ENCODE measurements at places on chromosomes 3 and 15.

DNA sequence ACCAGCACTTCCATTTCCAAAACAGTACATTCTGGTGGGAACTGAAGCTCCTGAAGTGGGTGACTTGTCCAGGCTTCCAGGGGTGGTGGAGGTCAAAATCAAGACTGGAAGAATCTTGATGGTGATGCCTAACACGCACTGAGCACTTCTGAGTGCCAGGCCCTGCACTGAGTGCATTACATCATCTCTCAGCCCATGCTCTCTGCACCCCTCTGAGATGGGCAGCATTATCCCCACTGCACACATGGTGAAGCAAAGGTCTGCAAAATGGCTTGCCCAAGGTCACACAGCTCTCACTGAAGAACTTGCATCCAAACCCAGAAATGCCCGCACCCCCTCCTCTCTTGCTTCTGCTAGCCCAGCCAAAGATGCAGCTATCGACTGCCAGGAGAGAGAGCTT lies 36.9 kb downstream of the NTRK3 start:
- no peak for DNase-seq

GRCh38 chr3:60536420-60536819 lies 714.8 kb downstream of the FHIT start:
- DNase-seq = no peak

- no peak for DNase-seq
These were observed 66.3 kb downstream of the GTPBP8 start for GRCh38 chr3:113057117-113057516.

GRCh38 chr3:107062787-107063186 lies 314.5 kb upstream of the CCDC54 start:
- peak; percentile 51 for DNase-seq

DNA sequence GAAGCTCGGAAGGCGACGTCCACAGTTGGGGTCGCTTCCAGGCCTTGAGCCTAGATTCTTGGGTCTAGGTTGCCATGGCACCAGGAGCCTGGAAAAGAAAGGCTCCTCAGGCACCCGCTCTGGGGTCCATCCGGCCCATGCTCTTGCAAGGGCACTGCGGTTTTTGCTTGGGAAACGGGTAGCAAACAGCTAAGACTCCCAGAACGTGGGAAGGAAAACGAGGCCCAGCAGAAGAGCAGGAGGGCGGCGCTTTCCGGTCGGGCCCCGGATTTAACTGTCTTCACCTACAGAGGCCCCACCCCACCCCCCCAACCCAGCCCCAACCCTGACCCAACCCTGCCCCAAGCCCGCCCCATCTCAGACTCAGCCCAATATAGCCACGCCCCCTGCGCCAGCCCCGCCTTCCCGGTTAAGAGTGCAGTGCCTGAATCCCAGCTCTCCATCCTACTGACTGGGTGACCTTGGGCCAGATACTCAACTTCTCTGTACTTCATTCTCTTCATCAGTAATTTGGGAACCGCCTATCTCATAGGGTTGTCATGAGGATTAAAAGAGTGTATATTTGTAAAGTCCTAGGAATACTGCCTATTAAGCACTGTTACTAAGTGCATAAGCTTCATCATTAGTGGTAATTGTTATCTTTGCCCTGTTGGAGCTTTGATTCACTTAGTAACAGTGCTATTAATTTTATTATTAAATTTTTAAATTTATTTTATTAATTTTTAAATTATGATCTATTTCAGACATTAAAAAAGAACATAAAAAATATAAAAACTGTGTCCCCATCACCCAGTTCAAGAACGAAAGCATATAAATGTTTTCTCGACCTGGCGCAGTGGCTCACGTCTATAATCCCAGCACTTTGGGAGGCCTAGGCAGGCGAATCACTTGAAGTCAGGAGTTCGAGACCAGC lies 28.4 kb upstream of the SMAD6 start:
- peak; percentile 49 for DNase-seq

- DNase-seq = peak; percentile 31
These were observed 7.8 kb downstream of the DCBLD2 start for GRCh38 chr3:98893740-98894139.

GRCh38 chr3:18439281-18439680 lies 14.1 kb upstream of the SATB1 start:
- no peak for DNase-seq

- no peak for DNase-seq
These were observed 270.9 kb downstream of the ERC2 start for GRCh38 chr3:56197259-56197965.

- no peak for DNase-seq
These were observed 33.6 kb downstream of the AKAP13 start for GRCh38 chr15:85414037-85414436.

GRCh38 chr15:89445518-89445917 lies 50.9 kb downstream of the RHCG start:
- DNase-seq = no peak

- no peak for DNase-seq
These were observed 15.2 kb downstream of the EFCC1 start for GRCh38 chr3:129016356-129016719.

- DNase-seq = no peak
These were observed 734.5 kb downstream of the ZPLD1 start for GRCh38 chr3:103169289-103169688.

- DNase-seq = no peak
These were observed 4.5 kb upstream of the ST6GAL1 start for GRCh38 chr3:186925826-186926225.

DNA sequence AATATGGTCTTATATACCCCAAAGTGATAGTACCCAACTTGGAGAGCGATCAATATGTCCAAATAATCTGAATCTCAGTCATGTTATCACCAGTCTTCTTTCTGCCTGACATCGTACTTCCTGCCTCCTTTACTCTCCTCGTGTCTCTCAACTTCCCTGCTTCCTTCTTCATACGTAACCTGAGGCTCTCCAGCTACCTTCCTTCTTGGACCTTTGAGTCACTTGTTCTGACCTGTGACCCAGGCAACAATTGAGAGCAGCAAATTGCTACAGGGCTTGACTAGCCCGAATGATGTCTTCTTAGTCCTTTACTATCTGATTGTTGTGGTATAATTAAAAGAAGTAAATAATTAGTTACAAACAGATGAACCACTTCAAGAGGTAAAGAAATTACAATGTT lies 145.9 kb upstream of the MBNL1 start:
- no peak for DNase-seq

DNA sequence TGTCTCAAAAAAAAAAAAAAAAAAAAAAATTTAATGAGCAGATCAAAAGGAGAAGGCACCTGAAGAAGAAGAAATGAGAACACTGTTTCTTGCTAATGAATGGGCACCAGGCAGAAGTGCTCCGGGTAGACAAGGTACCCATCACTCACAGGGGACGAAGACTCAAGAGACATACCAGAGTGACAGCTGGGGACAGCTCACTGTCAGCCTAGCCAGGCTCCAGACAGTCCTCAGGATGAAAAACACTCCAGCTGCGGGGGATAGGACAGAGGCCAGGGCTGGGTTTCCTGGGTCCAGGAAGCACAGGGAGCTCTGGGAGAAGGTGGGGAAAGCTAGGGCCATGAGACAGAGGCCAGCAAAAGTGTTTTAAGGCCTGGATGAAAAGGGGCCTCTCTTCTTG lies 48.5 kb upstream of the PARL start:
- no peak for DNase-seq

DNA sequence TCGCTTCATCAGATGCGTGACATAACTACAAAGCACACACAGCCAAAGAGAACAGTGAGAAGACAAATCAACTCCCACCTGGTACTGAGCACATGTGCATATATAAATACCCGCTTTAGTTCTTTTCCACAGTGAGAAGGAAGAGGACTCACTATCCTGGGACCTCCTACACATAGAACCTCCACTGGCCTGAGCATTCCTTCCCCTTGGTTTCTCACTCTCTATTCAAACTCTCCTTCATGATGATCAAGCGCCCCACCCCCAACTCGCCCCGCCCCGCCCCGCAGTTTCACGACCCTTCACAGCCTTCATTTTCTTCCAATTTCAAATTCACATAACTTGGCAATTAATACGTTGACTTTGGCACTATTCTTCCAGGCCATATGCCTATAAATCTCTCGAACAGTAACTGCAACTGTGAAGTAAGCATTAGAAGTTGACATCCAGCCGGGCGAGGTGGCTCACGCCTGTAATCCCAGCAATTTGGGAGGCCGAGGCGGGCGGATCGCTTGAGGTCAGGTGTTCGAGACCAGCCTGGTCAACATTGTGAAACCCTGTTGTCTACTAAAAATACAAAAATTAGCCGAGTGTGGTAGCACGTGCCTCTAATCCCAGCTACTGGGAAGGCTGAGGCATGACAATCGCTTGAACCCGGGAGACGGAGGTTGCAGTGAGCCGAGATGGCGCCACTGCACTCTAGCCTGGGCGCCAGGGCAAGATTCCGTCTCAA lies 1.1 kb downstream of the RPS17 start:
- DNase-seq = no peak

GRCh38 chr3:41159588-41160189 lies 39.6 kb upstream of the CTNNB1 start:
- no peak for DNase-seq

DNA sequence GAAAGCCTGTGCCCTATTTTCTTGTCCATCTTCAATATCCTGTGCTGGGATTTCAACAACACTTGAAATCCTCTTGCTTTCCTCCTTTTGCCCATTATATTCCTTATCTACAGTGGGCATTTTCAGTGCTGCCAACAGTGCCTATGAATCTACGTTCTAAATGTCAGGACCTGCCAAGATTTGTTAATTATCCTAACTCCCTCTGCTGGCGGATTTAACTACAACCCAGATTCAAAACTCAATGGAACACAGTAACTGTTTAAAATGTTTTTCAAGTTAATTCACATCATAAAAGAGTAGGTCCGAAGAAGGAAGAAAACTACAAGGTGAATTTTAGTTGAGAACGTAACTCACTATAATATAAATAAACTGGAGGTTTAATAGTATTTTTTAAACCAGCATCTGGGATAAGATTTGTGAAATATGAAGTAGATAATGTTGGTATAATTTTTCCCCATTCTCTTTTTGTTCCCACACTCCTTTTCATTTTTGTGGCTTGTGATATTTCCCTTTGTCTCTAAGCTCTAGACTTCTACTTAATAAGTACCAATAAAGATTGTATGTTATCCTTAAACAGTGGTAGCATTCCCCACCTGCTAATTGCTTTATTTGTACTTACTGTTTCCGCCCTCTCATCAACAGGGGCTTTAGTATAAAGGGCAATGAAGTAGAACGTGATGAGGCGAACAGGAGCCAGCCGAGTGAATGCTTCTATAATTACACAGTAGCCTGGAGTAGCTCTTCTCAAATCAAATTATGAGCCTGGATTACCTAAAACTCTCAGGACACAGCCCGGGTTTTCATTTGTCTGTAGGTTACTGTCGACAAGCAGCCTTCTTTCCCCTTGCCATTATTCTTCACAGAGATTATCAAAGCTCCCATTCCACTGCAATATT lies 302.5 kb upstream of the ATP11B start:
- peak; percentile 16 for DNase-seq

DNA sequence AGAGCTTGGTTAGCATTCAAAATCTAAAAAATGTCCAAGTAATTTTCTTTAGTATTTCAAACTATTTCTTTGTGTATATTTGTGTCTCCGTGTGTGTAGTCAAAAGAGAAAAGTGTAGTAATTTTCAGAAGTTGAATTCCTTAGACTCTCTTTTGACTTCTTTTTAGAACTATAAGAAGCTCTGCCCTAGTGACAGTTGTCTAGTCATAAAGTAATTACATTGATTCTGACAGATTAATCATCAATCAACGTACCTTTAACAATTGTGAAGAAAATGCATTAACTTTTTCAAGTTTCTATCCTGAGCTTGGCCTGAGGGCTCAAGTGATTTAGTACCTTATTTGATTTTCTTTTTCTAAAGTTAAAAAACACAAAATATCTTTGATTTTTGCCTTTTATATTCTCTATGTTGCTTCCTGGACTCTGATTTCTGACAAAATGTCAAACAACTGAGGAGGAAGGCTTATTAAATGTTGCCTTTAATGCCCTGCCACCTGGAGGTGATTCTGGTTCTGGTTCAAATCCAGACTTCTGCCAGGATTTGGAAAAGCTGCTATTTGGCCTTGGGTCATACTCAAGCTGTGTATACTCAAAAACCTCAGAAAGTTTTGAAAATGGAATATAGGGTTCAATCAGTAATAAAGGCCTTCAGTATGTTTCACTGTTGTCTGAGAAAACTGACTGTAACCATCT lies 653.6 kb downstream of the NSUN3 start:
- no peak for DNase-seq

- peak; percentile 20 for DNase-seq
These were observed 147.0 kb upstream of the LRRFIP2 start for GRCh38 chr3:37321377-37321781.

DNA sequence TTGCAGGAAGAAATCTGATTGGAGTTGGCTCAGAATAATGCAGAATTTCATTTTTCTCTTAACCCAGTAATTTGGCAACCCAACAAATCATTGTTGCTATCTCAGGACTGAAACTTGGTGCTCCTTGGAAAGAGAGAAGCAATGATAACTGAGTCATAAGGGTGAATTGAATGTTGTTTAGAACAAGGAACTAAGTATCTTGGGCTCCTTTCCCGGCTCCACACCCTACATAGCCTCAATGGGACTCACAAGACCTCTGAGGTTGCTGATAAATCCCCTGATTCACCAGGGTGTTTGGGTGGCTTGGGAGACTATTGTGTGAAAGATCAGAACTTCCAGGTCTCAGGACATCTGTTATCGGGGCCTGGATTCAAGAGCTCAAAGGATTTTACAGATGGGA lies 7.8 kb upstream of the RAB8B start:
- no peak for DNase-seq

- no peak for DNase-seq
These were observed 6.7 kb upstream of the PSTPIP1 start for GRCh38 chr15:76987896-76988860.

DNA sequence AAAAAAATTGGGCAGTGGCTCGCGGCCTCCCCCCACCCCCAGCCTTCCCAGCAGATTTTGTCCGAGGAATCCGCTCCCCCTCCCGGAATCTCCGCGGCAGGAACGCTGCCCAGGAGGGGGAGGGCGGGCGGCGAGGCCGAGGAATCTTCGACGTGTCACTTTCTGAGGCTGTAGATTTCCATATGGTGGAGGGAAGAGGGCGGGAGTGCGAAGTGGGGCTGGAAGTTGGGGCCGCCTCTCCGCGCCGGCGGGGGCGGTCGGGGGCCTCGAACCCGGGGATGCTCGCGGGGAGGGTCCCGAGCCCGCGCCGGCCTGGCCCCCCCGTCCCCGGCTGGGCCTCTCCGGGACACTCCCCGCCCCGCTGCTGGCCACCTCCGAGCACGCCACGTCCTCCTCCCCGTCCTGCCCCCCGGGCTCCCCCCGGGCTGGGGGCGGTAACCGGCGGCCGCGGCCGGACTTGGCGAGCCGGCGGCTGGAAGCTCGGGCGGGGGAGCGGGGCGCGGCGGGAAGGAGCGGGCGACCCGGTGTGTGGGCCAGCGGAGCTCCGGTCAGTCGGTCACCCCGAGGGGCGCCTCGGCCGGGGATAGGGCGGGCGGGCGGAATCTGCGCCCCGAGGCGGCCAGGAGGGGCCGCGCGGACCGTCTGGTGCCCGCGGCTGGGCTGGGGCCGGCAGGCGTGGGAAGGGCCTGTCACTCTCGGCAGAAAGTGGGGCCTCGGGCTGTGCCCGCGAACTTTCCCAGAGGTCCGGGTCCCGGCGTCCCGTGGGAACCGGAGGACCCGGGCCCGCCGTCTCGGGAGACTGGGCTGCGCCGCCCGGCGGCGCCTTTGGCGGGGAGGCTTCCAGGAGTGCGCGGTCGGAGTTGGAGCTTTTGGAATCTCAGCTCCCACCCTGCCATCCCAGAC lies 951 bp downstream of the FNDC3B start:
- DNase-seq = peak; percentile 93

- DNase-seq = no peak
These were observed 77.6 kb downstream of the TCF12 start for GRCh38 chr15:56996093-56996492.

GRCh38 chr3:33250712-33251111 lies 26.5 kb upstream of the FBXL2 start:
- DNase-seq = peak; percentile 1

- peak; percentile 22 for DNase-seq
These were observed at the start of gene PCSK6 for GRCh38 chr15:101489599-101490407. Gene PCSK6, minus strand, starts transcription at chr15:101489707. Its CDS starts 37 bp downstream, at chr15:101489670.

Data from fibroblast of skin of abdomen (primary cell).